ENCODE measurements at places on chromosomes 7 and 10.
A peak's percentile ranks its signal among the peaks of the same experiment; 100 is the strongest.

DNA sequence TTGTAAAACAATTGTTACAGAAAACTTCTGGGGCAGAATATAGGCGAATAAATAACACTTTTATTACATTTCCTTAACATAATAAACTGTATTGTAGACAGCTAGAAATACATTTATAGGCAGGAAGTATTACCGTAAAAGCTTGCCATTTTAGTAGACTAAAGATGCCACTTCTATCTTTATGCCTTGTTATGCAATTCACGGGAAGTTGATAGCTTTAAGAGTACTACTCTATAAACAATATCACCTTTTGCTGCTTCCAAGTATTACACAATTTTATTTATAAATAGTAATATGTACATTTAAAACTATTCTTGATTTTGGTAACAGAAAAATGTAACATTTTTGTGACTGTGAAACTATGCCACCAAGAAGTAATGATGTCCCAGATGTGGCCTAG is 37.9 kb downstream of the PALS2 start:
- DNase-seq, result no peak

GRCh38 chr10:17617031-17617911 is at the start of gene HACD1:
TSS of gene HACD1 (minus strand) at chr10:17617374. CDS start at chr10:17617339, 35 bp downstream.
- DNase-seq, result peak; percentile 87

DNA sequence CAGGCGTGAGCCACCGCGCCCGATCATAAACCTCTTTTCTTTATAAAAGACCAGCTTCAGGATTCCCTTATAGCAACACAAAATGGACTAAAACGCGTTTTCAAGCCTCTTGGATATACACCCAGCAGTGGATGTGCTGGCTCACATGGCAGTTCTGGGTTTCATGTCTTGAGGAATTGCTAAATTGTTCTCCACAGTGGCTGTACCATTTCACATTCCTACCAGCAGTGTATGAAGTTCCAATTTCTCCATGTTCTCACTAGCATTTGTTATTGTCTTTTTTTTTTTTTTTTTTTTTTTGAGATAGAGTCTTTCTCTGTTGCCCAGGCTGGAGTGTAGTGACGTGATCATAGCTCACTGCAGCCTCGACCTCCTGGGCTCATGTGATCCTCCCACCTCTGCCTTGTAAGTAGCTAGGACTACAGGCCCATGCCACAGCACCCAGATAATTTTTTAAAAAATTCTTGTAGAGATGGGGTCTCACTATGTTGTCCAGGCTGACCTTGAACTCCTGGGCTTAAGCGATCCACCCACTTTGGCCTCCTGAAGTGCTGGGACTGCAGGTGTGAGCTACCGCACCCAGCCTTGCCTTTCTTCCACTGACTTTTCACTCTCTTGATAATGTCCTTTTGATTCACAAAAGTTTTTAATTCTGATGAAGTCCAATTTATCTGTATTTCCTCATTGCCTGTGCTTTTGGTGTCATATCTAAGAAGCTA is 17.4 kb downstream of the TECPR1 start:
- no peak for DNase-seq

GRCh38 chr10:48655411-48656240 is 29.0 kb upstream of the WDFY4 start:
- no peak for DNase-seq

GRCh38 chr7:2231992-2232765 is 566 bp downstream of the MAD1L1 start:
- DNase-seq, result no peak

Measured in Caco-2 (cell line).